Mammary epithelial cell (primary cell): ENCODE measurements at places on chromosomes 6 and 20.

DNA sequence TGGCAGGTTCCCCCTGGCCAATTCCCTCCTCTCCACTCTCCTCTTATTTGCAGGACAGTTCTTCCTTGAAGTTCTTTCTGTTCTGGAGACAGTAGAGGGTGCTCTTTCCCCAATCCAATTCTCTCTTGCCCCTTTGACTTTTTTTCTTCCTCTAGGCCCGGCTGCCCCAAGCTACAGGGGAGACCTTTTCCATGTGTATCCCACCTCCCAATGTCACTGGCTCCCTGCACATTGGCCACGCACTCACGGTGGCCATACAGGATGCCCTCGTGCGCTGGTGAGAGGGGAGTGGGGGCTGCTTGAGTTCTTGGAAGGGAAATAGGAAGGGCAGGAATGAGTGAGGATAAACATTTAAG lies 1.5 kb downstream of the VARS2 start:
- peak; percentile 49 for DNase-seq

GRCh38 chr20:61475729-61476128 lies 223.7 kb downstream of the CDH4 start:
- DNase-seq = no peak

DNA sequence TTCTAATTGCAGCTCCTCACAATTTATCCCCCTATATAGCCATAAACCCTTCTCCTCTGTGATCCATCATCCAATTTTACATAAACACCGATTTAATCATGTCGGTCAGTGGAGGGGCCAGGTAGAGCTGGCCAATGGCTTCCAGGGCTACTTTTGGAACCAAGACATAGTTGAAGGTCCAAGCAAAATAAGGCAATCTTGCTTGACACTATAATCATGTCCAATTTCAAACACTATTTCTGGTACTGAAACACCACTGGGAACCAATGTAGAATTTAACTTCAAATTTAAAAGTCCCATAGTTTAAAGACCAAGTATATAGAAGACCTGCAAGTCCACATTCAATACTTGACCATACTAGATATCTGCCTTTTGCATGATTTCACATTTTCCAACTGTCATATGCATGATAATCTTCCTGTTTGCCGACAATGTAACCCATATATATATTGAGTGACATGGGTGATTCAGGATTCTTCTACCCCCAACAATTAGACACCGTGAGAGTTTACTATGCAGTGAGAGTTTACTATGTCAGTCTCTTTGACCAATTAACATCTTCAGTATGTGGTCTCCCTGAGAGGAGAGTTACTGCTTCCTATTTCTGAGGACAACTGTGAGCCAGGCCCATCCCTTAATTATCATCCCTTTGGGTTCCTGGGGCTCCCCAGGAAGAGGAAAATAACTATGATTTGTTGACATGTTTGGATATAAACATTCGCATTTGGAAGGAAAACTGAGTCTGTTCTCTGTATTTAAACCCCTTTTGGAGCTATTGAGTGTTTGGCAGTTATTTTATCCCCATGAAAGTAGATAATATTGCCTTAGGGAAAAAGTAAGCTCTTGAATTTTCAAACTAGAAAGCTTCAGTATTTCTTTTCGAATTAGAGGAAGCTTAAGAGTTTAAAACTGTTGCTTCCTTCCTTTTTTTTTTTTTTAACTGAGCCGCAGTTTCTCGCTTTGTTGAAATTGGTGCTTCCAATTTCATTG lies 31.8 kb downstream of the SAMD3 start:
- no peak for DNase-seq

DNA sequence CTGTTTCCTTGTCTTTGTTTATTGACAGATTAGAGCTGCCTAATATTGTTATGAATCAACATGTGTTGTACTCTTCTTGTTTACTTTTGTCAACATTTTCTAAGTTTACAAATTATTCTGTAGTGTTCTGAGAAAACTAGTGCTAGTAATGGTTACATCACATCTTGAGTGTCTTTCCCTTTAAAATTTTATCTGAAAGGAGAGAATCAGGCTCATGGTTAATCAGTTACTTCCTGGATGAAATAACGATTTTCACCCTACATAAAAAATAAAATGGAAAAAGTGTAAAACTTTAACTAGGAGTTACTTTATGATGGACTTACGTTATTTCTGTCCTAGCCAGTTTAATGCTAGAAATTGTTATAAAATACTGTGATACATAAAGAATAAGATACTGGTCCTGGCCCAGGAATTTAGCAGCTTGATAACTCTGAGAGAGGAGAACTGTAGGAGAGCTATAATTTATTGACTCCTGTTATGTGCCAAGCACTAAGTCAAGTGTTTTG lies 26.4 kb upstream of the BMP5 start:
- no peak for DNase-seq

- no peak for DNase-seq
Measured at GRCh38 chr6:162538643-162539064, 188.9 kb downstream of the PRKN start.

DNA sequence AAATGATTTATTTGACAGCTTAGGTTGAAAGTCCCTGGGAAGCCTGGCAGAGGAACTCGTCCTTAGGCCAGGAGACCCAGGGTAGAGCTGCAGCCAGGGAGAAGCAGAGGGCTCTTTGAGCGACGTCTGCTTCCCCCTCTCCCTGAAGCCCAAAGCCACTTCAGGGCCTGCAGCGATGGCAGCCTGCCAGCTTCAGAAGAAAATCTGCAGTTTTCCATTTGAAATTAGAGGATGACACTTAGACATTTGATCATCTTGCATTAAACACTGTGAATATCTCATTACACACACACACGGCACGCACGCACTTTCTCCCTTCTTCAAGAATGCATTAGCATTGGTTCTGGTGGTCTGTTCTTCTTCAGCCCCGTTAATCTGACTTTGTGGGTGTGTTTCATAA lies 96.5 kb downstream of the PLEKHG1 start:
- no peak for DNase-seq

- DNase-seq = no peak
Measured at GRCh38 chr6:44778513-44778912, 391.0 kb downstream of the CDC5L start.

GRCh38 chr20:21575167-21575566 lies 61.3 kb upstream of the NKX2-2 start:
- DNase-seq = no peak

DNA sequence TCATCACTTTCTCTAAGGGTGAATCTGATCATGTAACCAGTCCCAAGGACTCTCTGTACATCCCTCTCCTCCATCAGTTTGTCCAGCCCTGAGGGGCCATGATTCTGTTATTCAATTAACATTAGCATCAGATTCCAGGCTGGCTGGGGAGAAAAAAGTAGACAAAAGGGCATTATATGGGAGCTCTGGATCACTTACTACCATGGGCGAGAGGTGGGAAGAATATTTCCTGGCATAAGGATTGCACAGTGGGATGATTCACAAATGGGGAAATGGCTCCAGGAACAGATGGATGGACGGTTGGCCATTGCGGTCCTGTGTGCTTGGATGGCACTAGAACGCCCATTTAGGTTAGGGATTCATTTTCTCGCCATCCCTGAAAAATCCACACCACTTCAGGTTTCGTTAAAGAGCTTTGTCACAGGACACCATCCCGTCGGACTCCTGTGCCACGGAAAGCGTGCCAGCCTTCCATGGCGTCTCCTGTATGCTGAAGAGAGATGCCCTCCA lies 112.6 kb downstream of the THBS2 start:
- DNase-seq = no peak

DNA sequence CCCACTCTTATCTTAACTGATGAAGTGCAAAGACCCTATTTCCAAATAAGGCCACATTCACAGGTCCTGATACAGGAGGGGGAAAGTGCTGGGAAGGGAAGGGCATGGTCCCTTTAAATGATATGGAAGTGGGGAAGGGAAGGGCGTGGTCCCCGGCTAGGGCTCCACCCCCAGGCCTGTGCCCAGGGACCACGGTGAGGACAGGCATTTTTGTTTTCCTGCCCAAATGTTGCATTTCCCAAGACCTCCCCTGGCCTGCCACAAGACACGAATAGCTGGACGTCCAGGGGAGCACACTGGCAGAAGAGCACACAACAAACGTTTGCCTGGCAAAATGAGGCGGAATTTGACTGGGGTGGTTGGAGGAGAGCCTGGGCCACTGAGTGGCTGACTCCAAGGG lies 16.1 kb upstream of the HFE start:
- DNase-seq = no peak

DNA sequence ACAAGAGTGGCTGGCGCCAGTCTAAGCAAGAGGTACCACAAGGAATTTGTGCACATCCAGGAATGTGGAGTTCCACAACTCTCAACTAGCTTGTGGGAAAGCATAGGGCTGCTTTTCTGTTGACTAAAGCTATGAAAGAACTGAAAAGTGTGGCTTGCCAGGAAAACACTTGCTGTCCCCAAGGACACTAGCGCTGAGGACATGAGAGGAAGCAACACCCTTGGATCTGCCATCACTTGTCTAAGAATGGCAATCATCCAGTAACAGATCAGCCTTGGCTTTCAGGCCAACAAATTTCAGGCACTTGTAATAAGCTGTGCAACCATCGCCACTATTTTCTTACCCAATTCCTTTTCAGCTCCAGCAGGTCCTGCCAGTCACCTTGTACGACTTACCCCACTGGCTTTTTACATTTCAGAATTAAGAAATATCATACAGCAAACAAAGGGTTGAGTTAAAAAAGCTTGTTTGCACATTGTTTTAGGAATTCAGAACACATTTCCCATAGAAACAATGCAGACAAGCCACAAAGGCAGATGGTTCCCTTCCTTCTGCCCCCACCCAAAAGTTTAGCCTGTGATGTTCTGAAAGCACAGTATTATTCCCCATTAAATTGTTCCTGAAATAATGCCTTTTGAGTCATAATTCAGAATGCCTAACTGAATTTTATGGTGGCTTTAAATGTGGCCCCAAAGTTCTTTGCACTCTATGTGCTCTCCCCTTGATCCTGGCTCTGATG lies 57.9 kb upstream of the SSTR4 start:
- DNase-seq = no peak

GRCh38 chr20:46798430-46798829 lies 89.0 kb downstream of the SLC2A10 start:
- no peak for DNase-seq
